ENCODE measurements at places on chromosomes 13 and 19. TPM values are rescaled to one million over a fixed set of nuclear protein-coding genes. Genes with fewer than 3 reads are reported as not detected.

Gene GJA3
- total RNA-seq, result 10.2 TPM

DNA sequence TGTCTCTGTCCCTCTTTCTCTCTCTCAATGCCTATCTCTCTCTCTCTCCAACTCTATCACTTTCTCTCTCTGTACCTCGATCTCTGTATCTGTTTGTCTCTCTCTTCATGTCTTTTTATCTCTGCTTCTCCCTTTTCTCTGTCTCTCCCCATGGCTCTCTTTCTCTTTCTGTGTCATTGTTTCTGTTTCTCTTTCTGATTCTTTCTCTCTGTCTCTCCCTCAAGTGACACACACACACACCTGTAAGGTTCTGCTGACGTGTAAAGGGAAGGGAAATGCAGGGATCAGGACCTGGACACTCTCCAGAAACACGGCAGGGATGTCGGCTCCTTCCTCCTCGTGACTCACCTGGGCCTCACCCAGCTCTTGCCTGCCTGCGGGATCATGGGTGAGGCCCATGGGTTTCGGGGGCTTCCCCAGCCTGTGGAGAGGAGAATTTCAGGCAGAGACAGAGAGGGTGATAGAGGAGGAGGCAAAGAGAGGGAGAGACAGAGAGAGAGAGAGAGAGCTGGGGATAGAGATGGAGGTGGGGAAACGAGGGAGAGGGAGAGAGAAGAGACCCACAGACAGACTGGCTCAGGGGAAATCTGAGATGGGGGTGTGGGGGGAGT, 5.4 kb upstream of the PLAUR start:
- DNase-seq, result no peak

DNA sequence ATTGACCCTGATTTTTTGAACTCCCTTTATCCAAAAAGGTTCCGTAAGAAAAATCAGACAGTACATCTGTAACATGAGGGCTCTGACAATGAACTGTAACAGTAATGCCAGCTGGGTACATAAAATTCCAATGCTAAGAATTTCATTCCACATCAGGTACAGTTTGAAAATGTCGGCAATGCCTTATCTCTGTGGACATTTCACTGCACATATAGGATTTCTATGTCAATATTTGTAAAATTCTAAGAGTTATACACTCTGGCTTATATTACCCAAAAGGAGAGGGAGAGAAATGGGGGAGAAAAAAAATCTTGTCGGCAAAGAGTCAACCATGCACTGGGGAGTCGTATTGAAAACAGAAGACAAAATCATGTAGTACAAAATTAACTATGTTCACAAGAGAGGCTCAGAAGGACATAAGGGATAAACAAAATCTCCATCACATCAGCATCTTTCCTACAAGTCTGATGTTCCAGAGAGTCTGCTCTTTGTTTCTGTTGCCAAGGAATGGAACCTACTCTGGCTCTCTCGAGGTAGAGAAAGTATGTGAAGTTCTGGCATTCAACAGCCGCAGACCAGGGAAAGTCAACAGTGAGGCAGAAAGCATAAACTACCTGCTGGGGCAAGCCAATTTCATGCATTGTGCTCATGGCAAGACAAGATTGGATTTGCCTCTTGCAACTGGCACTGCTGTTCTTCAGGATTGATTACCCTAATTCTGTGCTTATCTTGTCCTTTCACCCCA, 72.4 kb downstream of the STARD13 start:
- no peak for DNase-seq

DNA sequence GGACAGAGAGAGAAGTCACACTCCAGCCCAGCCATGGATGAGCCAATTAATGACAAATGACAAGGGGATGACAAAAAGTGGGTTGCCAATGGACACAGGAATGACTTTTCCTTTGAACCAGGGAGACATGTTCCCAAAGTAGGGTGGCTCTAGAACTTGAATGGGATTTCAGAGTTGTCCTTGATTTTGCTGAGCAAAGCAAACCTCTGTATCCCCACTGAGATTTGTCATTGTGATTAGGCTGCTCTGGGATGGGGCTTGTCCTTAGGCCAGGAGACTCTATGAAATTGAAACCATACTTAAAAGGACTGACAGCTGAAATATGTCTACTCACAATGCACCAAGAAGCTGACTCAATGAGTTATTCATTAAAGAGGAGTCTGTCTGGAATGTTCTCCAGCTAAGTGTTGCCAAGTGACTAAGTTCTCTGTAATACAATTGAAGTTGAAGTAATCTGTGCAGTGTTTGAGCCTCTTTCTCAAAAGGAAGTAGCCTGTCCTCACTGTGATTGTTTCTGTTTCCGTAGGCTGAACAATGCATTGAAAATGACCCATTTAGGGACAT, 69.0 kb upstream of the PCDH9 start:
- no peak for DNase-seq

GRCh38 chr13:32851083-32852069, 164.8 kb upstream of the KL start:
- DNase-seq, result no peak

Gene ZNF154
- 1.1 TPM for total RNA-seq

Gene PABPC3
- 24.0 TPM for total RNA-seq

GRCh38 chr13:43558939-43559338, 227.8 kb downstream of the ENOX1 start:
- DNase-seq, result no peak

Gene PRTN3
- total RNA-seq, result 1.8 TPM

Gene MEIS3
- 12.5 TPM for total RNA-seq

Gene REEP6
- 429 TPM for total RNA-seq
